Thoracic aorta (tissue), 2 donors: ENCODE measurements at places on chromosomes 4 and X. TPM values are rescaled to one million over a fixed set of nuclear protein-coding genes. Genes with fewer than 3 reads are reported as not detected.
A peak's percentile ranks its signal among the peaks of the same experiment; 100 is the strongest.

- H3K4me1 ChIP-seq: no peaks in the 10 kb centered on the region
- H3K36me3 ChIP-seq: no peaks in the 10 kb centered on the region
- H3K27ac ChIP-seq: no peak overlapping the region
- no peak for DNase-seq
Measured at GRCh38 chr4:181799561-181800069, 443.6 kb upstream of the TENM3 start.

DNA sequence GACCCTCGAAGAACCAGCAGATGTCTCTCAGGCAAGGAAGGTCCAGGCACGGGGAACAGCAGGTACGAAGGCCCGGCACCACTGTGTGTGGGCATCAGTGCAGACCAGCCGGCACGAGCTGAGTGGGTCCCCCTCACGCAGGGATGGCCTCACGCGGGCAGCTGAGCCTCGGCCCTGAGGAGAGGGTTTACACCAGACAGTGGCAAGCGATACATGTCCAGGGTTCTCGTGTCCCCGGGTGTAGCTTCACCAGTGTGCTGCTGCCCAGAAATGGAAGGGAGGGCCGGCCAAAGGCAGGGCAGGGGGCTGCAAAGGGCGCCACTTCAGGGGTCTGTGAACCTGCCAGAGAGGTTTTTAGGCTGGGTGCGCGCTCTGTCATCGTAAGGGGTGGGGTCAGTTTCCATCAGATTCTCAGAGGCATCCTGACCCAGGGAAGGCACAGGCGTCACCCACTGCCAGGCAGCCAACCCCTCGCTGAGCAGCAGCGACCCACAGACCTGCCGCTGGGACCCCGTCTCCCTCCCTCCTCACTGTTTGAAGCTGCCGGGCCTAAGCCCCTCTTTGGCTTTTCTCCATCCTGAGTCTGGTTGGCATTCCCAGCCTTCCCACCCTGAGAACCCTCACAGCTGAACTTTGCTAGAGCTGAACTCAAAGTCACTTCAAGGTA, 107.0 kb downstream of the CPZ start:
- no peak overlapping the region for H3K4me3 ChIP-seq
- H3K27me3 ChIP-seq: no peaks in the 10 kb centered on the region
- H3K36me3 ChIP-seq: no peaks in the 10 kb centered on the region
- DNase-seq: no peak
- no peaks in the 10 kb centered on the region for H3K4me1 ChIP-seq

DNA sequence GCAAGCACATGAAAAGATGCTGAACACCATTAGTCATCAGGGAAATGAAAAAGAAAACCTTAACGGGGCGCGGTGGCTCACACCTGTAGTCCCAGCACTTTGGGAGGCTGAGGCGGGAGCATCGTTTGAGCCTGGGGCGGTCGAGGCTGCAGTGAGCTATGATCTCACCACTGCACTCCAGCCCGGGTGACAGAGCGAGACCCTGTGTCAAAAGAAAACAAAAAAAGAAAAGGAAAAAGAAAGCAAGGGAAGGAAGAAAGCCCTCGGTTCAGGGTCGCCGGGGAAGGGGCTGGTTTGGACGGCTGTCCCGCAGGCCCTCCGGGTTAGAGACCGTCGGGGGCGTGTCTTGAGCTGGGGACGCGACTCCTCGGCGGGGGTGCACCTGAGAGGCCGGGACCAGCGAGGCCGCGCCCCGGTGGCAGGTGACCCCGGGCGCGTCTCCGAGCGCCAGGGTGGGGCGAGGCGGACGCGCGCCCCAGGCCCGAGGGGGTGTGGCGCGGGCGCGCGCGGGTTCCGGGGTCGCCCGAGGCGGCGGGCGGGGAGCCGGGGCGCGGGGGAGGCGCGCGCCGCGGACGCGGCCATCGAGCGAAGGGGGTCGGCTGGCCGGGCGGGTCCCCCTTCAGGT, 478 bp upstream of the PLXNA3 start:
- no peaks in the 10 kb centered on the region for H3K4me1 ChIP-seq
- no peaks in the 10 kb centered on the region for H3K36me3 ChIP-seq
- peak overlapping the region; percentile 80 for H3K4me3 ChIP-seq
- peak overlapping the region; percentile 71 for H3K27ac ChIP-seq
- DNase-seq: no peak

- H3K36me3 ChIP-seq: no peaks in the 10 kb centered on the region
- no peak for DNase-seq
- H3K27me3 ChIP-seq: no peaks in the 10 kb centered on the region
- no peaks in the 10 kb centered on the region for H3K4me1 ChIP-seq
Measured at GRCh38 chr4:34281826-34282225, 1962.5 kb downstream of the ARAP2 start.

The ADH4 gene
- total RNA-seq: 0.27 TPM

GRCh38 chr4:6633091-6633906, 7.2 kb upstream of the MRFAP1 start:
- H3K4me1 ChIP-seq: no peaks in the 10 kb centered on the region
- H3K27me3 ChIP-seq: no peaks in the 10 kb centered on the region
- no peak overlapping the region for H3K27ac ChIP-seq
- no peak for DNase-seq
- no peaks in the 10 kb centered on the region for H3K36me3 ChIP-seq

The TMEM150C gene
- total RNA-seq: 0.92 TPM

DNA sequence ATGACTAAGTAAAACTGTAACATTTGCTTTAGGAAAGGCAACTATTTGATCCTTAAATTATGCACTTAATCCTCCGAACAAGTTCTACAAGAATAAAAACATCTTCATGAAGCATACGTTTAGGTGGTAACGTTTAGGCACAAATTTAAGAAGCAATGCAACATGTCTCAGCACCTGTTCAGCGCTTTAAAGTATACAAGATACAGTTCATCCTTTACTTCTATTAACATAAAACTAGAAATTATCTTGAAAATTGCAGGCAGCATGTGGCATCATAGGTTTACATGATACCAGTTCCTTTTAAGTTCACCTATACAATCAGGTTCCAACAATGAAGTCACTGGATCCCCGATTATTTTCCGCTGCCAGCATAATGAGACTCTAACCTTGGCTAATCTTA, 1.5 kb downstream of the PLA2G12A start:
- no peak overlapping the region for H3K27ac ChIP-seq
- no peaks in the 10 kb centered on the region for H3K36me3 ChIP-seq
- H3K4me3 ChIP-seq: no peak overlapping the region
- no peak for DNase-seq
- no peaks in the 10 kb centered on the region for H3K27me3 ChIP-seq

The SMAD1 gene
- total RNA-seq: 55.2 TPM

- H3K27ac ChIP-seq: no peak overlapping the region
- no peak overlapping the region for H3K4me3 ChIP-seq
- no peaks in the 10 kb centered on the region for H3K36me3 ChIP-seq
Measured at GRCh38 chr4:107449611-107450369, 270.2 kb downstream of the PAPSS1 start.

The FAAH2 gene
- total RNA-seq: not detected

- H3K27me3 ChIP-seq: no peaks in the 10 kb centered on the region
- no peaks in the 10 kb centered on the region for H3K36me3 ChIP-seq
- H3K27ac ChIP-seq: no peak overlapping the region
- H3K4me3 ChIP-seq: no peak overlapping the region
Measured at GRCh38 chr4:5477613-5478012, 230.7 kb downstream of the EVC2 start.

GRCh38 chr4:119942806-119943205, 123.8 kb downstream of the MAD2L1 start:
- DNase-seq: no peak
- H3K4me1 ChIP-seq: peaks cover 26% of the 10 kb centered on the region
- H3K4me3 ChIP-seq: no peak overlapping the region
- no peak overlapping the region for H3K27ac ChIP-seq
- H3K27me3 ChIP-seq: no peaks in the 10 kb centered on the region

- H3K27ac ChIP-seq: no peak overlapping the region
- no peaks in the 10 kb centered on the region for H3K27me3 ChIP-seq
- H3K36me3 ChIP-seq: no peaks in the 10 kb centered on the region
- no peaks in the 10 kb centered on the region for H3K4me1 ChIP-seq
- no peak overlapping the region for H3K4me3 ChIP-seq
Measured at GRCh38 chr4:42641656-42642055, 15.2 kb downstream of the ATP8A1 start.

DNA sequence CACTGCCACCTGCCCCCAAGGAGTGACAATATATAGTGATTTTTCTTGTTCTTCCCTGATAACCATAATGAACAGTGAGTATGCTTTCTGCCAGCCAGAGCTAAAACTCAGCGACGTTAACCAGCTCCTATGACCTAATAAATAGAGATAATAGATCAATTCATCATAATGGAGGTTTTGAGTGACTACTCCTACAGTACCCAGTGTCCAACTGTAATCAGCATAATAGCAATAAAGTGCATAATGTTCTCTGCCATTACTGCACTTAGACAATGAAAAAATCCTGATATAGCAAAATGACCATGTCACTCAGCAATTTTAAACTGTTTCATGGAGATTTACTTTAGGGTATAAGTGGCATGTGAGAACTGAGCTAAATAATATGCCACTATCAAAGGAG, 20.7 kb upstream of the TXLNG start:
- no peaks in the 10 kb centered on the region for H3K27me3 ChIP-seq
- H3K27ac ChIP-seq: no peak overlapping the region
- H3K4me1 ChIP-seq: no peaks in the 10 kb centered on the region
- no peak for DNase-seq
- no peaks in the 10 kb centered on the region for H3K36me3 ChIP-seq

DNA sequence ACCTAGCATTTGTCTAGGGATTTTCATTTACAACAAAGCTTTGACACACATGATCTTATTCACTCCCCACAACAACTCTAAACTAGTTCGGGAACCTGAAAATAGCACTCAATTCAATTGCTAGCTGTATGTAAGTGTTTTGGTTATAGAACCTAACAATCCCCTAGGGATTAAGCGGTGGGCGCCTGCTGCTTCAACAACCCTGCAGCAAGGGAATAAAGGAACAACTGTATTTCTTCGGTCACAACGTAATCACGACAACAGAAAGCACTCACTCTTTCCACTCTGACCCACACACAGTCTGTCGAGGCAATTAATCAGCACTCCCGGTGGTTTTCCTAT, 674 bp upstream of the DIAPH2 start:
- H3K27me3 ChIP-seq: no peaks in the 10 kb centered on the region
- H3K4me1 ChIP-seq: peaks cover 7% of the 10 kb centered on the region
- no peak for DNase-seq
- H3K36me3 ChIP-seq: no peaks in the 10 kb centered on the region
- no peak overlapping the region for H3K27ac ChIP-seq

The TMEM164 gene
- total RNA-seq: 18.0 TPM

The XAGE1A gene
- not detected for total RNA-seq

DNA sequence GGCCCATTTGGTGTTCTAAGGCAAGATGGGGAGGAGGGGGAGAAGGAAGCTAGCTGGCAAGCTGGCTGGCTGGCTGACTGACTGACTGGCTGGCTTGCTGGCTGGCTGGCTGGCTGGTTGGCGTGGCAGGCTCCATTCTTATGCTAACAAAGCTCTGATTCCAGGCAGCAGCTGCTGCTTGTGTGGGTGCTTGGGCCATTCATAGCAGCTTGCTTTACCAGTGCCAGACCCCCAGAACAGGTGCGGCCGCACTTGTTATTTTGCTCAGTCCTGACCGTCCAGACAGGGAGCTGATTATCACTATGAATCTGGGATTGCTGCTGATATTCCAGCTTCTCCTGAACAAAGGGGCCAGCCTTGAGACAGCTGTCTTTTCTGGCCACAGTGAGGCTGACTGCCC, 131.2 kb upstream of the PAK3 start:
- H3K4me1 ChIP-seq: no peaks in the 10 kb centered on the region
- no peaks in the 10 kb centered on the region for H3K27me3 ChIP-seq
- no peak overlapping the region for H3K27ac ChIP-seq
- H3K36me3 ChIP-seq: no peaks in the 10 kb centered on the region
- no peak overlapping the region for H3K4me3 ChIP-seq

The ANOS1 gene
- total RNA-seq: 10.4 TPM

DNA sequence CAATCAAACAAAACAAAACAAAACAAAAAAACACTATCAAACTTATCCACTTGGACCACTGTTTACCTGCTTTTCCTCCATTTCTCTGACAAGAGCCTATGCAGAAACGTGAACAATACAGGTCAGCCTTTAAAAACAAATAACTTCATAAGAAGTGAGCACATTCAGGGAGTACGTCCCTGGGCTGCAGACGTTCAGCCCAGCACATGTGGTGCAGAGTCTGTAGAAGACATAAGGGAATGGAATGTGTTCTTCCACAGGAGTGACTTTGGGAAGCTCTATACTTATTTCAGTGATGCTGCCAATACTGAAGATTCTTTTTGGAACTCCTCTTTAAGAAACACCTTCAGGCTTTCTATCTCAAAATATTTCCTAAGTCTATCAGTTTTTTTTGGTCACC, 120.6 kb downstream of the SPRY1 start:
- H3K36me3 ChIP-seq: no peaks in the 10 kb centered on the region
- no peaks in the 10 kb centered on the region for H3K4me1 ChIP-seq
- no peak overlapping the region for H3K27ac ChIP-seq
- H3K27me3 ChIP-seq: no peaks in the 10 kb centered on the region
- H3K4me3 ChIP-seq: no peak overlapping the region
- no peak for DNase-seq

The KLF8 gene
- total RNA-seq: 16.4 TPM

The C1QTNF7 gene
- 18.2 TPM for total RNA-seq

The UGT2A1 gene
- total RNA-seq: not detected

GRCh38 chr4:142440093-142440492, 406.0 kb downstream of the INPP4B start:
- no peaks in the 10 kb centered on the region for H3K4me1 ChIP-seq
- H3K27me3 ChIP-seq: no peaks in the 10 kb centered on the region
- no peak for DNase-seq

The CTAG2 gene
- total RNA-seq: not detected

- no peak for DNase-seq
- H3K36me3 ChIP-seq: no peaks in the 10 kb centered on the region
- peak overlapping the region; percentile 66 for H3K4me3 ChIP-seq
- peak overlapping the region; percentile 95 for H3K27ac ChIP-seq
Measured at GRCh38 chr4:173519111-173520101, 10.6 kb downstream of the HAND2 start.

The REELD1 gene
- 1.1 TPM for total RNA-seq

- peaks cover 32% of the 10 kb centered on the region for H3K4me1 ChIP-seq
- peak overlapping the region; percentile 39 for H3K27ac ChIP-seq
- DNase-seq: no peak
Measured at GRCh38 chr4:41072021-41072777, 142.1 kb downstream of the APBB2 start.

The PPARGC1A gene
- 1.3 TPM for total RNA-seq
